ENCODE measurements at places on chromosomes 16 and 17. TPM values are rescaled to one million over a fixed set of nuclear protein-coding genes. Genes with fewer than 3 reads are reported as not detected.

DNA sequence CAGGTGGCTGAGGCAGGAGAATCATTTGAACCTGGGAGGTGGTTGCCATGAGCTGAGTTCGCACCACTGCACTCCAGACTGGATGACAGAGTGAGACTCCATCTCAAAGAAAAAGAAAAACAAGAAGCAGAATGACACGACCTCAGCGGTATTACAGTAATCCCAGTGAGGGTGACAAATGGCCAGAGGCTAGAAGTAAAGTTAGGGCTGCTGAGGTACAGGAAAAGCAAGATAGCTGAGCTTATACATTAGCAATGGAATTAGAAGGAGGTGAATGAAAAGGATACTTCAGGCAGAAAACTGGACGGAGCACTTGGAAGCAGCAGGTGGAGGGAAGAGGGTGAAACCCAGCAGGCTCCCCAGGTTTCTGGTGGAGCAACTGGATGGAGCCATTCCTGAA lies 26.1 kb upstream of the AMZ2 start:
- no peak for DNase-seq

DNA sequence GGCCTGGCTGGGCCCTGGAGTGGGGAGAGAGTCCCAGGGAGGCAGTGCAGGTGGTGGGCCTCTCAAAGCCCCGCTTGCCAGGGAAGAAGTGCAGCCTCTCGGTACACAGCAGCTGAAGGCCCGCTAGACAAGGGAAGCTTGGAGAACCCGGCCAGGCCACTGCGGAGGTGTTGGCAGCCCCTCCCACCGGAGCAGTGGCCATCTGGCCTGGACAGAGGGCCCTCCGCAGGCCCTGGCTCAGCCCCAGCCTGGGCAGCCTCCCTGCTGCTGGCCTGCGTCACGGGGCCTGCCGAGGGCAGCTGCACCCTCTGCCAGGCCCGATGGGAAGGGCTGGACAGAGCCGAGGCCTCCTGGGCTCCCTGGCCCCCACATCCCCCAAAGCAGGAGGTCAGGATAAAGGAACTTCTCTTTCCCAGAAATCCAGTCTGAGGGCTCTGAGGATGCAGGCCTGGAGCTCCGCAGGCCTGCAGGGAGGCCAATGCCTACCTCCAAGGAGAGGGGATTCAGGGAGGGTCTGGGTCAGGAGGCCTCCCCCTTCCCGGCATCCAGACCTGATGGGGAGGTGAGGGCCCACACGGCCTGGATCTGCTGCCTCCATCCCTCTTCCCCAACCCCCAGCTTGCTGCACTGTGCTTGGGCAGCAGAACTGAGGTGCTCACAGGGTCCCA lies 4.3 kb downstream of the SPPL2C start:
- no peak for DNase-seq

DNA sequence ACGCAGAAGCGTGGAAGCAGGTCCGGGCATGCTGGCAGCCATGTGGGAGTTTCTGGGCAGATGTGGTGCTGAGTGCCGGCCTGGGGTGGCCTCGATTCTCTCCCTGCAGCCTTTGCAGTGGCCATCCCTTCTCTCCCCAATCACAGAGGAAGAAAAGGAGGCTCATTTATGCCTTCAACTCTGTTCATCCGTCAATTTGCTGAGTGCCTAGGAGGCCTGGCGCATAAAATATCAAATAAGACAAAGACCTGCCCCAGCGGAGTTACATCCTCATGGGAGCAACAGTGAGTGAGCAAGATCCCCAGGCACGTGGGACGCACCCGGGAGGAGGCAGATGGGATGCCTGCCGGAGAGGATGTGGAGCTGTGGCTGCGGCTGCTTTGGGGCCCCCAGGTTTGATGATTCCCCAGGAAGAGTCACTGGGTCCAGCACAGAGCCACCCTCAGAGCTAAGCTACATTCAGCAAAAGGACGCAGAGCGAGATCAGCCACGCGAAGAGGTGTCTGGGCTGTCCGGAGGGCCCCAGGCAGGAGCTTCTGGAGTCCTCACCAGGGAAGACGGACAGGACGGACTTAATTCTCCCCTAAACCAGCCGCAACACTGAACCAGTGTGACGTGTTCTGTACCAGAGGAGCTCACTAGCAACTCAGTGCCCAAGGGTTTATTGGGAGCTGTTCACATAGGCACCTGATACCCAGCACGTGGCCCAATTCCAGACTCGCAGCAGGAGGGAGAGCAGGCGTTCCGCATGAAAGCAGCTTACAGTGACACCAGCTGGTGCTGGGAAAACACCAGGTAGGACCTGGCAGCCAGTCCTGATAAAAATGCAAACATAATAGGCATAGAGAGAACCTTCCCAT lies 11.3 kb downstream of the CA5A start:
- DNase-seq = no peak

DNA sequence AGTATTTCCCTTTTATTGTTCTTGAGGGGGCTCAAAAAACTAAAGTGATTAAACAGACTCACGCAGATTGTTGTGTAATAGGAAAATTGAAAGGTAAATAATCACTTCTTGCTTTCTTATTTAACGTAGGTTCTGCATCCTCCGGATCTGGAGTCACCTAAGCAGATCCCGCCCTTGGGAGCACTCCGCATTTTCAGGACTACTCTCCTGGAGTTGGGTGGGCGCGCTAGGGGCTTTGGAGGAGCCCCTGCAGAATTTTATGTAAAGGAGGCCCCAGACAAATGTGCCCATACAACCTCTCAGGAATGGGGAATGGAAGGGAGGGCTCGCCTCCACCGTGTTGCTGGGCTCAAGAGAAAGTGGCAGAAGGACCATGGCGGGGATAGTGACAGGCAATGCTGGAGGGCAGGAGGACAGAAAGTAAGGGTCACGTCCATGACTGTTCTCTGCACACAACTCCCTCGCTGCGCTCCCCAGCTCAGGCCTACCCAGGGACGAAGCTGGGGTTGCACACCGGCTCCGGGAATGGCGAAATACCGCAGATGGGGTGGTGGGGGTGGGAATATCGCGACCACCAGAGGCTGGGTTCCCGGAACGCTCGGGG lies 8.3 kb downstream of the MT2A start:
- DNase-seq = no peak

DNA sequence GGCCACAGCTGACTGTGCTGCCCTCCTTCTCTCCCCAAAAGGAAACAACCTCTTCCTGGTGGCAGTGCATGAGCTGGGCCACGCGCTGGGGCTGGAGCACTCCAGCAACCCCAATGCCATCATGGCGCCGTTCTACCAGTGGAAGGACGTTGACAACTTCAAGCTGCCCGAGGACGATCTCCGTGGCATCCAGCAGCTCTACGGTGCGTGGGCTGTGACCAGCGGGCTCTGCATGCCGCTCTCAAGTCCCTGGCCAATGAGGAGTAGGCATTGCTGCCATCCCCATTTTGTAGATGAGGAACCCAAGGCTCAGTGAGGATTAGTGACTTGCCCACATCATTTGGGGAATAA lies 14.9 kb downstream of the MMP15 start:
- no peak for DNase-seq

DNA sequence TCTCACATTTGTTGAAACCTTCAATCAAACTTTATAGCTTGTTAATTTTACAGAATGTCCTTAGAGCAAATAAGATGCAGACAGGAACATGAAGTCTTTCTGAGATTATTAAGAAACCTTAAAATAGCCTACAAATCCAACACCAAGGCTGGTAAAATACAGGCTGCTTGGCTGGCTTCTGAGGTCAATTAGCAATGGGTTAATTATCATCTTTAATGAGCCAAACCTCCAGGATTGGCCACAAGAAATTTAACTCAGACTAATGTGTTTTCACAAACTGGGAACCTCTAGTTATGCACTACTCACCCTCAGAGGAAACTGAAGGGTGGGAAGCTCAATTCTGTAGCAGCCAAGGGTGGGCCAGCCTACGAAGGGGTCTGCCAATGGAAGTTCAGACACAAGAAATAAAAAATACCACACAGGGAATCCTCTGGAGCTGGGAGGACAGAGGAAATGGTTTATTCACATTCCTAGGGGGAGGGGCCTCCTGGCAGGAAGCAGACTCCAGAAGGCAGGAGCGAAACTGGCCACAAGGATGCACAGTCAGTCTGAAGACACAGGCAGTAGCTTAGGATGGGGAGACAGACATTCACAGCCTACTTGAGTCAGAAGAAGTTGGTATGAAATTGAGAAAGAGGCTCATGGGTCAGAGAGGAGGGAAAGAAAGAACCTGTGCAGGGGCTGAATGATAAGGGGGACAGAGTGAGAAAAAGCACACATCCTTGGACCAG lies 36.1 kb downstream of the HIC1 start:
- no peak for DNase-seq

DNA sequence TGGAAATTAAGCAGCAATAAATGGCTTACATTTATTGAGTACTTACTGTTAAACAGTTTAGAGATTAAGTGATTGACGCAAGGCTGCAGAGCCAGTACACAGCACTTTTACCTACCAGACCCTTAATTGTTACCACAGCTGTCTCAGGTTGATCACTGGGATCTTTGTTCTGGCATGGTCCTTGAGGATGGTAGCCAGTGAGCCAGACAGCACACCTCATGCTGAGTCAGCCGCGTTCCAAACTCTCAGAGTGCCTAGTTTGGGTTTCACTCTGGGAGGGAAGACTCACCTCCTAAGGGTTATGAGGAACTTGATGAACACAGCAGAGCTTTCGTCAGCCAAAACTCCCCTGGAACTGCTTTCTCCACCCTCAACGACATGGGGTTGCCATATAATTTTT lies 20.4 kb downstream of the CDH3 start:
- no peak for DNase-seq

DNA sequence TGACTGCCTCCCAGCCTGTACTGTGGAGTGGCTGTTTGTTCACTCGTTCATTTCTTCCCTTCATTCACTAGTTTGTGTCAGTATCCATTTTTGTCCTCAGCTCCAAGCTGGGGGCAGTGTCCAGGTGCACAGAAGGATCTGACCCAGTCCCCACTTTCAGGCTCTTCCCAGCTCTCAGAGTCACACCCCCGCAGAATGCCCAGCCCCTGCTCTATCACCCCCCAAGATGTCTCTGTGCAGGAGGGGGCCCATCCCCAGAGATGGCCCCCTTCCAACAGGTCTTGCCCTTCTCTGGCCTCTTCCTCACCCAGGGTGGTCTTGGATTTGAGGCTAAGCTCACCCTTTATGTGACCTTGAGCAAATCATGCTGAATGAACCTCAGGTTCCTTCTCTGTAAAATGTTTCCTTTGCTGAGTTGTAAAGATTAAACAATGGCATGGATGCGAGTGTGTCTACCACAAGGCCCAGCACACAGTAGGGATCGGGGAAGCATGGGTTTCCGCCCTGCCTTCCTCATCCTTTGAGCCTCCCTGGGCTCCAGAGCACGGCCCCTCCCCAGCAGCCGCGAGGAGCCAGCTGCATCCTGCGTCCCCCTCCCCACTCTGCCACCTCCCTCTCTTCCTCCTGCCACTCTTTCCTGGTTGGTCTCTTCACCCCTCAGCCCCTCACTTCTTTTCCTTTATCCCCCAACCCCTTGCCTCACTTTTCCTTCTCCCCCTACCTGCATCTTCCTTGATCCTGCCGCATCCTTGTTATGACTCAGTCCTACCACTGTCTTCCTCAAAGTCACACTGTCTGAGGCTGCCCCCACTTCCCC lies 2.8 kb downstream of the FBXL19 start:
- no peak for DNase-seq

GRCh38 chr17:15944759-15945526 lies at the start of gene ADORA2B:
Gene ADORA2B, plus strand, starts transcription at chr17:15945130. Its CDS starts 119 bp downstream, at chr17:15945249.
- DNase-seq = peak; percentile 66

CNTNAP4 gene
- polyA plus RNA-seq = 1.3 TPM

COASY gene
- polyA plus RNA-seq = 35.1 TPM

DNA sequence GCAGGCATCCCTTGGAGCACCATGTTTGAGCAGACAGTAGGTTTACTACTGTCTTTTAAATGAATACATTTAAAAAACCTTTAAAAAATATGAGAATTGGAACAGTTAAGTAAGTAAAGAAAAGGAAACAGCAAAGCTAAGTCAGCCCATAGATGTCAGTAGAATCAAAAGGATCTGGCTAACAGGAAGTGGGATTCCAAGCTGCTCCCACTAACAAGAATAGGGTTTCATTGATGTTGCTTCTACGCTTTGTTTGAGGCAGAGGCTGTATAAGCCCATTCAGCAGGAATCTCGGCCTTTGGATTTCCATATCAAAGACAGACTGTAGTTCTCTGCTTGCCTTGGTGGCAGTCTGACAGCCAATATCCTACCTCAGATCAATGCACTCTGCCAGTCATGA lies 122.9 kb upstream of the ELAC2 start:
- DNase-seq = no peak
